ENCODE measurements at places on chromosomes 2 and 18. TPM values are rescaled to one million over a fixed set of nuclear protein-coding genes. Genes with fewer than 3 reads are reported as not detected.

- DNase-seq = peak; percentile 23
These were observed 284.5 kb downstream of the MTX2 start for GRCh38 chr2:176553685-176554100.

The MAPK4 gene
- polyA plus RNA-seq = 0.46 TPM

DNA sequence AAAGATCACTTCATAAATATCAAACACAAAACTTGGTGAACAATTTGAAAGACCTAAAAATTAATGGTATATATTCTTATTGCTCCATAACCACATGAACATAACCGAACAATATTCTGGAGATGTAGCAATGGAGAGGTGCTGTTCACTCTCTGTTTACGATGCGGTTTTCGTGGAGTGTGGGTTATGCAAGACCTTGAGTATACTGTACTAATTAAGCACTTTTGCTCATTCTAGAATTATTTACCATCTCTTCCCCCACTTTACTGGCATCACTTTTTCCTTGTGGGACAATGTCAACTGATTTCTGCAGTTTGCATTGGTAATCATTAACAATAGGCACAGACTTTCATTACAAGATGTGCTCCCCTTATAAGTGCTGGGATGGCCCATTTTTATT, 97.6 kb downstream of the RAPH1 start:
- DNase-seq = no peak

The MSTN gene
- polyA plus RNA-seq = 0.66 TPM

GRCh38 chr18:34821669-34822210, 111.6 kb downstream of the DTNA start:
- no peak for DNase-seq

DNA sequence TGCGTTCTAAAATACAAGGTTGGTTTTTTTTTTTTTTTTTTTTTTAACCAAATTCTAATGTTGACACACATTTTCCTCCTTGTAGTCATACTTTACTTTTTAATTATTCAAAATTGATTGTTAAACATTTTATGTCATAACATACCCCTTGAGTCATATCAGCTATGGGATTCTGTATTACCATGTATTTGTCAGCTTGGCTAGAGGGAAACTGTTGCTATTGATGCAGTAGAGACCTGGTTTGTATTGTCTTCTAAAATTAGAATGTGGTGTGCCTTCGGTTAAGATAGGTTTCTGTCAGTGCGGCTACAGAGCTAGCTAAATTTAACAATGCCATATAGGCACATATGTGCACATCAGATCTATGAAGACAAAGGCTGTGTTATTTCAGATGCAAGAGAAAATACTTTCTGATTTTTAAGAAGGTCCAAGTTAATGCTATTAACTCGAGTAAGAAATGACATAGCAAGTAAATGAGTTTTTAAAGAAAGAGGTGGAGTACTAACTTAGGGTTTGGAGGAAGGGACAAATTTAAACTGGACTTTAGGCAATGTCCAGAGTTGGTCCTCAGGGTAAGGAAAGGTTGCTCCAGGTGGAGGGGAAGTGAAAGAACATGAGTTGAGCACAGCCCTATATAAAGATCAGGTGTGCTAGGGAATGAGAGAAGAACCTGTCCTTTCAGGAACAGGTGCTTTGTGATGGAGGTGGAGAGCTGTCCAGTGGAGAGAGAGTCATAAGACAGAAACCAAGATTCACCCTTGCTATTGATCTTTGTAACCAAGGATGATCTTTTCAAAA, 152.3 kb downstream of the PRPF40A start:
- no peak for DNase-seq

DNA sequence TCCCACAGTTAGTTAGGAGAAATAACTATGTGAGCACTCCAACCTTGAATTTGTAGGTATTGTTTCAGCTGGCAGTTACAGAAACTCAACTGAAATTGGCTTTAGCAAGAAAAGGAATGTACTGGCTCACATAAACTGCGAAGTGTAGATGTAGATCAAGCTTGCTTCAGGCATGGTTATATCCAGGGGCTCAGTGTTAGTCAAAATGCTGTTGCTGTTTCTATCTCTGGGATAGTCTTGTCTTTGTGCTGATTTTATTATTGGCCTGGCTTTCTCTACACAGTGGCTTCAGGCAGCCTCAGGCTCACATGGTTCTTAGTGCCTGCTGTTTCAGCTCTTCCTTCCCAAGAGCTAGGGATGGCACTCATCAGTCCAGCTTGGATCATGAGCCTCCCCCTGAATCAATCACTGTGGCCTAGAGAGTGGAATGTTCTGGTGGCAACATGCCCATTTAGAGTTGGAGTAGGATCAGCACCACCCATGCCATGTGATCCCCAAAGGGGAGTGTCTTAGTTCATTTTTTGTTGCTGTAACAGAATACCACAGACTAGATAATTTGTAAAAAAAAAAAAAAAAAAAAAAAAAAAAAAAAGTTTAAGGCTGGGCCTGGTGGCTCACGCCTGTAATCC, 69.1 kb upstream of the FOXI3 start:
- DNase-seq = no peak

GRCh38 chr2:194926873-194927272, 730.2 kb upstream of the SLC39A10 start:
- DNase-seq = no peak

DNA sequence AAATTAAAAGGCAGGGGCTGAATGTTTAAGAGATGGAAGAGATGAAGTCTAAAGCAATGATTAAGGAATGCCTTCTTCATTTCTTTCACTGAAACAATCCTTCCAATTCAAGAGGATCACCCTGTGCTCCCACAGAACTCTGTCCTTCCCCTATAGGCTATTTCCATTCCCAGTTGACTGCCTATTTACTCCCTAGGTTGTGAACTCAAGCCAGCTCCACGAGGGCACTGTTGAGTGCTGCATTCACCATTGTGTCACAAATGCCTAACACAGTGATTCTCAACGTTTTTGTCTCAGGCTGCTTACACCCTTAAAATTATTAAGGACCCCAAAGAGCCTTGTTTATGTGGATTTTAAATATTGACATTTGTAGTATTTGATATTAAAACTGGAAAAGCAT, 112.4 kb downstream of the AOX1 start:
- no peak for DNase-seq

DNA sequence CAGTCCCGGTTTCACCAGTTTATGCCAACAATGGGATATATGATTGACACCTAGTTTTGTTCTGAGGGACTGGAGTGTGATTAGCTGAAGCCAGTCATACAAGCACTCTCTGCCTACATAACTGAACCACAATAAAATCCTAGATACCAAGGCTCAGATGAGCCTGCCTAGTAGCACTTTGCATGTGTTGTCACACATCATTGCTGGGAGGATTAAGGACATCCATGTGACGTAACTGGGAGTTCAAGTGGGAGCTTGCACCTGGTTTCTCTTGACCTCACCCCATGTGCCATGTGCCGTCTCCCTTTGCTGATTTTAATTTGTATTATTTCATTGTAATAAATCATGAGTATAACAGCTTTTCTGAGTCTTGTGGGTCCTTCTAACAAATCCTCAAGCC, 90.3 kb downstream of the TMEM163 start:
- DNase-seq = no peak

DNA sequence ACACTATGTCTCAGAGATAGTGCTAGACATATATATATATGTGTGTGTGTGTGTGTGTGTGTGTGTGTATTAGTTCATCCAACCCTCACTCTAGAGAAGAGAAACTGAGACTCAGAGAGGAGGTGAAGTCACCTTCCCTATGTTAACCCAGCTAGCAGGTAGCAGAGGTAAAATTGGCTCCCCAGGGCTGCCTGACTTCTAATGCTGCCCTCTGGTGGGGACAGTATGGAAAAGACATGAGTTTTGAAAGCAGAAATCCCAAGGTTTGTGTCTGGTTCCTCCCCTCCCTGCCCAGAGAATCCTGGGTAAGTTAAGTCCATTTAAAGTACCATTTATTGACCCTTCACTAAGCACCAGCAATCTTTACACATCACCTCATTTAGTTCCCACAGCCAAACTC, 137.7 kb downstream of the THNSL2 start:
- no peak for DNase-seq

The FOXI3 gene
- polyA plus RNA-seq = not detected

DNA sequence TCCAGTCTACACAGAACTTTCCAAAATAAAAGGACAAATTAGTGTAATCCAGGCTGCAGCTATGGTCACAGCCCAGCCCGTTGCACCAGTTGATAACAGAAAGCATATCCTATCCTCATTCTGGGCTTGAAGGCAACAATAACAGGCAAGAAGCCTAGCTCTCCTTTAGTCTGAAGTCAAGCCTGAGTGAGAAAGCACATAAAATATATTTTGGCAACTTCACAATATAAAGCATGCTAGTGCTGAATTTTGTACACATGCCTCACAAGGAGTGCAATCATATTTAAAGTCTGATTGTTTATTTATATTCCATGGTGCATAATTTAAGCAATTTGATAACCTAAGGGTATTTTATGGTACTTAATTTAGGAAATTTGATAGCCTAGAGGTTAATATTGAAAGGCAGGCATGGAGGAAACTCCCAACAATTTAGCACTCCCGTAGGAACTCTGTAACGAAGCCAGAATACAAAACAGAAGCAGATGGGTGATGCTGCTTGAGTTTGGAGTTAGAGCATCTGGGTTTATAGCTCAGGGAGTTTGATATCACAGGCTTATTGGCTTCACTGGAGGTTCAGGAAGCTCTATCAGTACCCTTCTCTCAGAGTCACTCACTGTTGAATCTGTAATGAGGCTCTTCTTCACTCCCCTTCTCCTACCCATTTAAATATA, 1199.1 kb upstream of the GYPC start:
- no peak for DNase-seq

DNA sequence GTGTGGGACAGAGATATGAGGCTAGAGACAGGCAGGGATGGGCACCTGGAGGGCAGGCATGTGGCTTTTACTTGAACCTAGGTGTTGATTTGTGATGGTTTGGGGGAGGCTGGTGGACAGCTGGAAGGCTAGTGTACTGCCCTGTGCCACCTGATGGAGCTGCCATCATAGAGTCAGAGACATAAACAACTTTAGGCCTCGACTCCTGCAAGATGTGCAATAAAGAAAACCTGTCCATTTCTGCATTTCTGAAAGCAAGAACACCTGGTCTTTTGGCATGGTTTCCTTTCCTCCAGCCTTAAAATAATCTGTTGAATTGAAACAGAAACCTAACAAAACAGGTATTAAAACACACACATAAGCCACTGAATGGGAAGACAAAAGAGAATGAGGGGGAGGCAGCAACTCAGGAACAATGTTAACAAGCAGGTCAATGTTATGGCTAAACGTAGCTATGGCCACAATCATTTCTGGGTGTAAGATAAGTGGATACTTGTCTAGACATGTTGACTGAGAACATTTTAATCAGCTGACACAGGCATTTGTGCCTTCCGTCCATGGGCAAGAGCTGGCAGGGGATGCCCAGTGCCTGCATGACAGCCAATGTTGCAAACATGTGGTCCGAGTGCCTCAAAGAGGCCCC, 87.8 kb downstream of the KCTD1 start:
- DNase-seq = no peak

GRCh38 chr18:8707556-8708300, 2.4 kb downstream of the MTCL1 start:
- DNase-seq = no peak

DNA sequence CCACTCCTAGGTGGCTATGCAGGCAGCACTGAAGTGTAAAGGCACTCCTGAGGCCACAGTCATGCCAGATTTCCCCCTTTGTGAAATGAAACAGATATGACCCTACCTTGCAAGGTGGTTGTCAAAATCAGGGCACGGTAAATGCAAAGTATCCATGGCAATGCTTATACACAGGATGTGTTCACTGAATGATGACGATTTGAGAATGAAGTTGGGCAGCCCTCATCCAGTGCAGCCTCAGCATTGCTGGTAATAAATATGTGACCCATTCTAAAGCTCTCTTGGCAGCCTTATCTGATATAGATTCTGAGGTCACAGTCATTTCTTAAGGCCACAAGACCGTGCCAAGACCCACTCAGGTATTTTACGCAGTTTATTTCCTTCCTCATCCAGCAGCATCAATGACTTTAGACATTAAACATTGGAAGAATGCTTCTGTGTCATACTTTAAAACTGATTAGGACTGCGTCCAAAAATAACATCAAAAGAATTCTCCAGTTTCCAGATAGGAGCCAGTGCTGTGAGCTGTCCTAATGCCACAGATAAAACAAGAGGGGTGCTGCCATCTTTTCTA, 125.5 kb upstream of the SERTAD2 start:
- no peak for DNase-seq

The NMS gene
- not detected for polyA plus RNA-seq

The MSH2 gene
- 3.3 TPM for polyA plus RNA-seq

GRCh38 chr2:211957799-211958198, 580.8 kb downstream of the ERBB4 start:
- no peak for DNase-seq

The ATP8B1 gene
- 8.0 TPM for polyA plus RNA-seq

- no peak for DNase-seq
These were observed 285.8 kb upstream of the MAP2 start for GRCh38 chr2:209138079-209138478.

DNA sequence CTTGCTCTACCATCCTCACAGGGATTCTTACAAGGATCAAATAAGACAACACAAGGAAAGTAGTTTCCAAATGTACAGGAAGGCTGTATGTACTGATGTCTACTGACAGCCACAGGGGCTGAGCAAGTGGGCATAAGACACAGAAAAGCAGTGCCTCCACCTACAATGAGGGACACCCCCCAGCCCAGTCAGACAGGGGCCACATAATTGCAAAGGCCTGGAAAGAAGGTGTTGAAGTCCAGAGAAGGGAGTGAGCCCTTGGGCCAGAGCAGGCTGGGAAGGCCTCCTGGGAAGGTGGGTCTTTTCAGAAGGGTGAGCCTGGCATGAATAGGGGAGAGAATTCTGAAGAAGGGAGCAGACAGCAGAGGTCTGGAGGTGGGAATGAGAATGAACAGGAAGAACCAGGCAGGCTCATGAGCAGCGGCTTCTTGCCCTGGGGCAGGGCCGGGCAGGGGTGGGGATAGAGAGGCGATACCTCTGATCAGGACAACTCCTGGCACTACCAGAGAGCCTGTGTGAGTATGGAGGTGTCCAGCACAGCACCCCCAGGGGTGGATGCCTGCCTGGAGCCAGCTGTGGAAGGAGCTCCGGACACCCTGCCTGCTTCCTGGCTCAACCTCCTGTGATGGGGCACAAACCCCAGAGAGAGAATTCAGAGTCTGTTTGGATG, 30.1 kb downstream of the HS1BP3 start:
- DNase-seq = no peak

The CCDC74A gene
- 10.6 TPM for polyA plus RNA-seq

The CAVIN2 gene
- polyA plus RNA-seq = 7.0 TPM

- no peak for DNase-seq
These were observed 125.9 kb downstream of the ACOXL start for GRCh38 chr2:110858135-110858725.

GRCh38 chr18:8337211-8337610, 272.0 kb upstream of the RAB12 start:
- DNase-seq = no peak

DNA sequence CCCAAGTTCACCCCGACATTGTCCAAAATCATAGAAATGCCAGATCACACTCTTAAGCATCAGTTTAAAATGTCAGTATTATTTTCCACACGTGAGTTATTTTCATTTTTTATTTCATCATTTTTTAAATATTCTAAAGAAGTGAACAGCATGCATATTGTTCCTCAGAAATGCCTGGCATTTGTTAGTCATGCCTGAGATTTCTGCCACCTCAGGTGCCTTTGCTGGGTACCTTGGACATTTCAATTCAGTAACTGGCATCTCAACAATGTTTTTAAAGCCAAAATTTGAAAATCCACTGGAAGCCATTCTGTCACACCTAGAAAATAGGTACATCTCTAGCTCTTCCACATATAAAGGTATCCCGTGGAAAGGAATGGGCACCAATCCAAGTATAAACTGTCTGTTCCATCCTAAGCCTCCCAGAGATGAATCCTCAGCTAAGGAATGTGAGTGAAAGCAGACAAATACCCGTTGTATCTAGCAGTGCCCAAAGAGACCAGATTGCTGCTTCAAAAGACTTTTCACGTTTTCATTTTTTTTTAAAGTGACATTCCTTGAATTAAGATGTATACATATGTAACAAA, 159.8 kb downstream of the ZNF385B start:
- no peak for DNase-seq
